ENCODE measurements at places on chromosomes 12 and 14.

GRCh38 chr14:65772921-65773574, 360.5 kb downstream of the FUT8 start:
- no peak for DNase-seq

GRCh38 chr12:70576341-70577282, 60.6 kb downstream of the PTPRB start:
- peak; percentile 73 for DNase-seq

DNA sequence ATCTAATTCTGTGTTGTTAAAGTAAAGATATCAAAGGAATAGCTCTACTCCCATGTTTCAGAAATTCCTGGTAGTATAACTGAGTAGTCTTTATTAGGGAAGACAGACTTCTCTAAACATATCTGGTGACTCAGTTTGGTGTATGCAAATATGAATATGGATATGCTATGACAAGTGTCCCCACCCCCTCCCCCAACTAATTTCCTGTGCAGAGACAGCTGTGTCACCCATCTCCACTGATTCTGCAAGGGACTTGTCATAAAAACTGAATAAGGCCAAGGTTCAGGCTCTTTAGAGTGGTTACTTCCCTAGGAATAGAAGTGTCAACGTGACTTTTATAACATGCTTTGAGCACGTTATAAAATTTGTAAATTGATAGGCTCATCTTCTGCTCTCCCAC, 429.1 kb downstream of the DAD1 start:
- DNase-seq, result no peak

- no peak for DNase-seq
These were observed 397.2 kb downstream of the AEBP2 start for GRCh38 chr12:19836456-19836855.

- DNase-seq, result no peak
These were observed 5.4 kb upstream of the ANO4 start for GRCh38 chr12:100789146-100789545.

GRCh38 chr14:58964598-58964928, 223.9 kb upstream of the DAAM1 start:
- DNase-seq, result no peak

GRCh38 chr12:39442831-39443080, 164 bp downstream of the KIF21A start:
- DNase-seq, result no peak

- no peak for DNase-seq
These were observed 141.8 kb upstream of the G2E3 start for GRCh38 chr14:30417121-30417520.

- DNase-seq, result no peak
These were observed 60.6 kb downstream of the SLC25A47 start for GRCh38 chr14:100383727-100384158.

DNA sequence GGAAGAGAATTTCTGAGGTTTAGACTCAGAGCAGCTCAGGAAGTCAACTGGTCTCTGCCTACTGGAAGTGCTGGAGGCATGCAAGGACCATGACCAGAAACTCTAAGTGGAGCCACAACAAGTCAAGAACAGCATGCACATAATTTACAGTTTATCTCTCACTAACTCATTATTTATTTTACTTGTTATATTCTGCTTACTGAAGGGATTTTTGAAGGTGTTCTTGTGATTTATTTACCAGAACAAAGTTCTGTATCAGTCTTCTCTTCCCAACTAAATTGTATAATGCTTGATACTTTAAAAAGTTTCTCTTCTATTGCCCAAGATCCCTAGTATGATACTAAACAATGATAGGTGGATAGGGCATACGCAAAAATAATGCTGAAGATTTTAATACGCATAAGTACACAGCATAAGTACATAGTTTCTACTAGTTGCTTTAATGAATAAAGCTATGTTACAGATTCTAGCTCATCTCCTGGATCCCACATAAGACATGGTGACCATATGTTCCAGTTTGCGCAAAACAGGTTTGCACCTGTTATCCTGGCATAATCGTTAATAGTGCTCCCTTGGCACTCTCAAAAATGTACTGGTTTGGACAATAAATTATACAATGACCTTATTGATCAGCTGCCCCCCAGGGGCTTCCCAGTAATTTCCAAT, 11.6 kb upstream of the SPTB start:
- no peak for DNase-seq

DNA sequence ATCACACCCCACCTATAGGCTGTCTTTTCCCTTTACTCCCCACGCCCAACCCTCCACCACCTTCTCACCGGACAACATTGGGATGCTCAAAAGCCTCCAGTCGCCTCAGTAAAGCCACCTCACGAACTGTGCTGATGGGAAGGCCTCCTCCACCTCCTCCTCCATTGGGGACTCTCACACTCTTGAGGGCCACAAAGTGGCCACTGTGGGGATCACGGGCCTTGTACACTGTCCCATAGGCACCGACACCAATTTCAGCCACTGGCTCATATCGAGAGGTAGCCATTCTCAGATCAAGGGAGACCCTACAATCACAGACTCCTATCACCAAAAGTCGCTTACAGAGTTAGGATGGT, 700 bp downstream of the CDK4 start:
- DNase-seq, result no peak

GRCh38 chr12:131773582-131774221, 54.5 kb upstream of the MMP17 start:
- no peak for DNase-seq

Data from GM04503 (cell line).